ENCODE measurements at places on chromosomes 6 and 20.
A peak's percentile ranks its signal among the peaks of the same experiment; 100 is the strongest.

DNA sequence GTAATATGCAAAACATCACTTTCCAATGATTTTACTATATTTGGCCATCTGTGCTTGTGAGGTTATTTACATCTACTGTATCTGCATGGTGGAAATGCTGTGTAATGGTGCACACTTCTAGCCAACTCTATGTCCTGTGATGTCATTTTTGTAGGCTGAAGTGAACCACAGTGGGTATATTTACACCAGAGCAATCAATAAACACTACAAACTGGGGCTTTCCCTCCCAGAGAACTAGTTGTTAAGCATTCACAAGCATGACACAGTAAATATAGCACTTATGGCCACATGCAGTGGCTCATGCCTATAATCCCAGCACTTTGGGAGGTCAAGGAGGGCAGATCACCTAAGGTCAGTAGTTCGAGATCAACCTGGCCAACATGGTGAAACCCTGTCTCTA is 4.9 kb downstream of the SLC22A2 start:
- no peak overlapping the region for H3K4me3 ChIP-seq
- peaks cover 25% of the 10 kb centered on the region for H3K4me1 ChIP-seq
- H3K27me3 ChIP-seq: no peaks in the 10 kb centered on the region
- H3K36me3 ChIP-seq: no peaks in the 10 kb centered on the region
- no peak overlapping the region for H3K27ac ChIP-seq

DNA sequence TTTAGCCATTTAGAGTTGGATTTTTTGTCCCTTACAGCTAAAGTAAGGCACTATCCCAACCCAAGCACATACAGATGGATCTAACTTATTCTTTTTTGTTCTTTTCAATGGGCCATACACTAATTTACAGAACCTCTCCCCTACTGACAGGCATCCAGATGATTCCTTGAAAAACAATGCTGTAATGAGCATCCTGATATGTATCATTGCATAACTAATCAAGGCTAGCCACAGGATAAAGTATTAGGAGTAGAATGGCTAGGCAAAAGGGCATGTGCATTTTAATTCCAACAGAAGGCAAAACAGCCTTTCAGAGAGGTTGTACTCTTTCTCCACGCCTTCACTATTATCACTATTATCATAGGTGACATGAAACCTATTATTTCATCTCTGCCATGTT is 54.1 kb downstream of the ELOVL5 start:
- no peaks in the 10 kb centered on the region for H3K27me3 ChIP-seq
- peaks cover 6% of the 10 kb centered on the region for H3K4me1 ChIP-seq
- H3K36me3 ChIP-seq: peaks cover 4% of the 10 kb centered on the region
- DNase-seq: no peak
- no peak overlapping the region for H3K27ac ChIP-seq

DNA sequence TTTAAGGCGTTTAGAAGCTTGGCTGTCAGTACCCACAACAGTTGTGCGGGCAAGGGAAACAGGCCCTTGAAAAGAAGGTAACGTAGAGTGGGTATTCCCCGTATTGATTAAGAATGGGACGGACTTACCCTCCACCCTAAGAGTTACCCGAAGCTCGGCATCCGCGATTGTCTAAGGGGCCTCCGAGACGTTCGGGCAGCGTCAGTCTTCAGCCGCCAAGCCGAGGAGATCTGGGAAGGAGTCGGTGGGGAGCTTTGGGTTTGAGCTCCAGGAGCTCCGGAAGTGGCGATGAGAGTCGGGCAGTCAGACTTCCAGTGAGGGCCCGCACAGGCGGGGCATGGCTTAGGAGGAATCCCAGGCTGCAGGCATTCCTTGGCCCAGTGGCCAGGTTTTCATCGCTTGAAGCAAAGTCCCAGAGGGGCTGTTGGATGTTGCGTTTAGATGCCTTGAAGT is 748.2 kb upstream of the ADGRB3 start:
- no peaks in the 10 kb centered on the region for H3K36me3 ChIP-seq
- no peak for DNase-seq
- H3K4me1 ChIP-seq: no peaks in the 10 kb centered on the region
- H3K27ac ChIP-seq: no peak overlapping the region
- no peaks in the 10 kb centered on the region for H3K27me3 ChIP-seq
- H3K4me3 ChIP-seq: no peak overlapping the region

GRCh38 chr6:166005944-166006899 is 161.4 kb downstream of the TBXT start:
- H3K4me3 ChIP-seq: no peak overlapping the region
- H3K36me3 ChIP-seq: no peaks in the 10 kb centered on the region
- H3K4me1 ChIP-seq: no peaks in the 10 kb centered on the region
- no peak overlapping the region for H3K27ac ChIP-seq
- H3K27me3 ChIP-seq: peaks cover 32% of the 10 kb centered on the region

- no peaks in the 10 kb centered on the region for H3K36me3 ChIP-seq
- no peak overlapping the region for H3K4me3 ChIP-seq
- H3K4me1 ChIP-seq: peaks cover 3% of the 10 kb centered on the region
- DNase-seq: peak; percentile 15
Measured at GRCh38 chr20:21251278-21251677, 51.9 kb upstream of the XRN2 start.

GRCh38 chr6:137216875-137217553 is 2.2 kb downstream of the IFNGR1 start:
- no peaks in the 10 kb centered on the region for H3K27me3 ChIP-seq
- peaks cover 48% of the 10 kb centered on the region for H3K4me1 ChIP-seq
- H3K27ac ChIP-seq: peak overlapping the region; percentile 92

GRCh38 chr6:4397307-4397706 is 261.9 kb upstream of the ECI2 start:
- DNase-seq: no peak
- no peaks in the 10 kb centered on the region for H3K27me3 ChIP-seq
- H3K4me3 ChIP-seq: no peak overlapping the region
- H3K27ac ChIP-seq: no peak overlapping the region
- H3K4me1 ChIP-seq: peaks cover 2% of the 10 kb centered on the region

DNA sequence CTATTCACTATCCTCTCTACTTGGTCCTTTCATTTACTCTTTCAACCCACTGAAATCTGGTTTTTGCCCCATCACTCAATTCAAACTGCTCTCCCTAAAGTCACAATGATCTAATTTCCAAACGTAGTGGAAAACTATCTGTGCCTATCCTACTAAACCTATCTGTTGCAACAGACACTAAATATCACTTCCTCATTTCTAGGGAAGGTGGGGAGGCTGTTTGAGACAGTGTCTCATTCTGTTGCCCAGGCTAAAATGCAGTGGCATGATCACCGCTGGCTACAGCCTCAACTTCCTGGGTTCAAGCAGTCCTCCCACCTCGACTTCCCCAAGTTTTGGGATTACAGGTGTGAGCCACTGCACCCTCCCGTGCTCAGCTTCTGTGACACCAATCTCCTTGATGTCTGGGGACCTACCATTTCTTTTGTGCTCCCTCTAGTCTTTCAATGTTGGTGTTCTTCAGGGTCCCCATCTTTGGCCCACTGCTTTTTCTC is 8.8 kb downstream of the RANBP9 start:
- H3K36me3 ChIP-seq: no peaks in the 10 kb centered on the region
- no peak for DNase-seq
- H3K4me1 ChIP-seq: peaks cover 14% of the 10 kb centered on the region
- no peak overlapping the region for H3K27ac ChIP-seq
- H3K27me3 ChIP-seq: no peaks in the 10 kb centered on the region

DNA sequence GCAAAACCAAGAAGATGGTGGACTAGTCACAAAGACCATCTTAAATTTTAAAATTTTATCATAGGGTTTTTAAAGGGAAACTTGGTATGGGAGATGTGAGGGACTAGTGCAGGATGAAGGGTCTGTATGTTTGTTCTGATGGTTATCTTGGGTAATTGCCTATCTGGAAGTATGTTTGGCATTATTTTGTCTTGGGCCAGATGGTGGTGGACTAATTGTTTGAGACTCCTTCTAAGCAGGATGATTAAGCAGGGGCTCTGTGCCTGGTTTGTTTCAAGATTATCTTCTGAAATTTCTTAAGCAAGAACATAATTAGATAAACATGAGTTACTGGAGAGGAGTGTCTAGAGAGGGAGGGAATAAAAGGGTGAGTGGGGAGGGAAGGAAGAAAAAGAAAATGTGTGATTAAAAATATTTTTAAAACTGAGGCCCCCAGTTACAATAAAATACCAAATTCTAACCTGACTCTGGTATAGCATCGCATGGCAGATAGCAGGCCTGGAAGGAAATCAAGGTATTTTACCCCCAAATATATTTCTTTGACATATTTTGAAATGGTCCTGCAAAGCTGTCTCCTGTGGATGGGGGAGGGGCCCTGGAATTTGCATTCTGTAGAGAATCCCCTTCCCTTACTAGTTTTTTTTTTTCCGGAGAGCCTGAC is 49.9 kb upstream of the FAM184A start:
- H3K27ac ChIP-seq: no peak overlapping the region
- no peak overlapping the region for H3K4me3 ChIP-seq
- no peaks in the 10 kb centered on the region for H3K27me3 ChIP-seq
- no peaks in the 10 kb centered on the region for H3K36me3 ChIP-seq

- DNase-seq: no peak
- H3K36me3 ChIP-seq: no peaks in the 10 kb centered on the region
- H3K27ac ChIP-seq: no peak overlapping the region
- no peak overlapping the region for H3K4me3 ChIP-seq
- H3K4me1 ChIP-seq: peaks cover 2% of the 10 kb centered on the region
- no peaks in the 10 kb centered on the region for H3K27me3 ChIP-seq
Measured at GRCh38 chr6:105978974-105979373, 107.2 kb upstream of the PRDM1 start.

- no peak for DNase-seq
- peaks cover 3% of the 10 kb centered on the region for H3K4me1 ChIP-seq
- H3K27me3 ChIP-seq: no peaks in the 10 kb centered on the region
- H3K27ac ChIP-seq: no peak overlapping the region
- no peaks in the 10 kb centered on the region for H3K36me3 ChIP-seq
Measured at GRCh38 chr6:152135755-152136448, 328.4 kb downstream of the ESR1 start.

- H3K27ac ChIP-seq: peak overlapping the region; percentile 50
- H3K36me3 ChIP-seq: no peaks in the 10 kb centered on the region
- peaks cover 21% of the 10 kb centered on the region for H3K4me1 ChIP-seq
- H3K4me3 ChIP-seq: no peak overlapping the region
- H3K27me3 ChIP-seq: no peaks in the 10 kb centered on the region
Measured at GRCh38 chr20:10789386-10789785, 115.6 kb upstream of the JAG1 start.

DNA sequence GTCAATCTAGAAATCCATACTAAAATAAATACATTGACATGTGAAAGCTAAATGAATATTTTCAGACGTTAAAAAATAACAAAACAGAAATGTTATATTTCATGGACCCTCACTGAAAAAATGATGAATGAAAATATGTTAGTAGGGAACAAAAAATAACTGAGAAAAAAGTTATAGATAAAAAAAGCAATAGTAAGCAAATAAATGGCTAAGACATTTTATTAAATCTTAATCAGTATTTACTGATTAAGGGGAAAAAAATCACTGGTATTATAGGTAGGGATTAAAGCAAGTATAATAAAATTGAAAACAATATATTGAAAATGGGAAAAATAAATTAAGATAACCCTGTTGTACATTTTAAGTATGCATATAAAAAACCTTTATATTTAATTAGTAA is 468.1 kb upstream of the MANEA start:
- no peak for DNase-seq
- H3K36me3 ChIP-seq: no peaks in the 10 kb centered on the region
- H3K27me3 ChIP-seq: no peaks in the 10 kb centered on the region
- no peak overlapping the region for H3K27ac ChIP-seq
- H3K4me1 ChIP-seq: no peaks in the 10 kb centered on the region

GRCh38 chr6:21053612-21054011 is 519.4 kb downstream of the CDKAL1 start:
- no peaks in the 10 kb centered on the region for H3K27me3 ChIP-seq
- no peaks in the 10 kb centered on the region for H3K36me3 ChIP-seq
- peaks cover 6% of the 10 kb centered on the region for H3K4me1 ChIP-seq
- H3K27ac ChIP-seq: peak overlapping the region; percentile 33
- no peak for DNase-seq
- no peak overlapping the region for H3K4me3 ChIP-seq

- peaks cover 8% of the 10 kb centered on the region for H3K4me1 ChIP-seq
- peaks cover 71% of the 10 kb centered on the region for H3K27me3 ChIP-seq
- no peaks in the 10 kb centered on the region for H3K36me3 ChIP-seq
Measured at GRCh38 chr20:44747166-44748004, 1.7 kb downstream of the KCNK15 start.

GRCh38 chr6:80502871-80503270 is 396.4 kb downstream of the BCKDHB start:
- H3K27me3 ChIP-seq: no peaks in the 10 kb centered on the region
- H3K4me3 ChIP-seq: no peak overlapping the region
- no peaks in the 10 kb centered on the region for H3K4me1 ChIP-seq
- no peak for DNase-seq
- H3K36me3 ChIP-seq: no peaks in the 10 kb centered on the region

GRCh38 chr6:53702316-53702715 is 36.8 kb upstream of the KLHL31 start:
- no peaks in the 10 kb centered on the region for H3K27me3 ChIP-seq
- no peaks in the 10 kb centered on the region for H3K4me1 ChIP-seq
- no peak overlapping the region for H3K27ac ChIP-seq
- H3K36me3 ChIP-seq: no peaks in the 10 kb centered on the region
- DNase-seq: no peak

DNA sequence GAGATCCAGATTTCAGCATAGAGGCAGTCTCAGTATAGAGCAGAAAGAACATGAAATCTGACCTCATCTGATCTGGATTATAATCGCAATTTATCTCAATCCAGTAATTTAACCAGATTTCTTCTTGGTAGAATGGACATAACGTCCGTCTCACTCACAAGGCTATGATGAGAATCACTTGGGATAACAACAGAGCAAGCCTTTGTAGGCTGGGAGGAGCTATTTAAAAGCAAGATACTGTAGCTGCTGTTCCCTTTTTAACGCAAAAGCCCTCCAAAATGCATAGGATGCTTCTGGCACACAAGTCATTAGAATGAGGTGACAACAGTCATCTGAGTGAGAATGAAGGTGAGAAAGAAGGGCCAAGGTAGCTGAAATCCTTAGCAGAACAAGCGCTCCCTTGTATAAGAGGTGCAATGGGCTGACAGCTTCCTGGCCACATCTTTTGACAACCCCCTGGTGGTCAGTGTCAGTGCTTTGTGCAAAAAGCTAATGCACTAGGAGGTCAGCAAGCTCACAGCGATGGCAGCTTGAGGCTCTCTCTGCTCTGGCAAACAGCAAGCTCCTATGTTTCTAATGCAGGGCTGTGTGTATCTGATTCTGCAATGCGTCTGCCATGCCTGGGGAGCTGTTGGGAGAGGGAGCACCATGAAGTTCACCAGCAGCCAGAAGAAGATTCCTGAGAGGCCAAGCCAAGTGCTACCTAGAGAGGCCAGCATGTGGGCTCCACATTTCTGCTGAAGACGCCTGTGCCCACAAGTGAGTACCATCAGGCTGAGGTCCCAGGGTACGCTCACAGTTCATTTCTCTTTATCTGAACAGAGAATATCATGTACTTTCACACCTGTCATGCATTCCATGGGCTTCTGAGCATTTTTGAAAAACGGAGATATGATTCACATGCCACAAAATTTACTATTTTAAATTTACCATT is 16.2 kb downstream of the METTL24 start:
- DNase-seq: no peak
- H3K4me3 ChIP-seq: no peak overlapping the region
- no peaks in the 10 kb centered on the region for H3K36me3 ChIP-seq
- H3K27me3 ChIP-seq: no peaks in the 10 kb centered on the region

- H3K27me3 ChIP-seq: no peaks in the 10 kb centered on the region
- DNase-seq: no peak
- H3K4me1 ChIP-seq: peaks cover 9% of the 10 kb centered on the region
- no peak overlapping the region for H3K27ac ChIP-seq
Measured at GRCh38 chr20:31538326-31538725, 24.1 kb downstream of the HM13 start.
